ENCODE measurements at places on chromosomes 4 and X.
A peak's percentile ranks its signal among the peaks of the same experiment; 100 is the strongest.

DNA sequence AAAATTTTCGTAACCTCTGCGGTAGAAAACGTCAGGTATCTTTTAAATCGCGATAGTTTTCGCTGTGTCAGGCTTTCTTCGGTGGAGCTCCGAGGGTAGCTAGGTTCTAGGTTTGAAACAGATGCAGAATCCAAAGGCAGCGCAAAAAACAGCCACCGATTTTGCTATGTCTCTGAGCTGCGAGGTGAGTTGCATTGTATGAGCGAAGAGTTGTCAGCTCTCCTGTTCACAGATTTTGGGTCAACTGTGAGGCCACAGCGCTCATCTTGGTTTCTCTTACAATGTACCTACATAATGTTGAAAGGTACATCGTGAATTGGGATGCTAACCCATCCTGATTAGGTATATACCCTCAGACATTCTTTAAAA is 486 bp downstream of the CLCN3 start:
- DNase-seq = peak; percentile 31

DNA sequence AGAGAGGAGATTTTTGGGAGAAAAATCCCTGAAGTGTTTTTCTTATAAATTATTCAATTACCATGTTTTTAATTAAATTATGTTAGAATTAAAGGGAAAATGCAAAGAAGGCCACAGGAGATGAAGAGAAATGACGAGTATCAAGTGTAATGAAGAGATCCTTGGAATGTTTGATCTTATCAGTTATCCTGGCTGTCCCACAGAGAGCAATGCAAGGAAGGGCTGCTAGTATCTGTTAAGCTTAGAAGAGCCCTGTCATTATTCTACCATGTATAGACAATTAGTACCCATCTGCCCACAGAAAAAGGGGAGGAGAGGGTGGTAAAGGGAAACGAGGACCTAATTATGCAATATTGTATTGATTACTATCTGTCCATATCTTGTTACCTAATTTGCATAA is 257.1 kb downstream of the BANK1 start:
- DNase-seq = no peak

- DNase-seq = no peak
Observed at GRCh38 chrX:54945224-54945623, 24.6 kb downstream of the TRO start.

GRCh38 chrX:46611658-46612362 is 38.2 kb downstream of the CHST7 start:
- DNase-seq = no peak

All from cardiac fibroblast (primary cell).